CD4-positive, alpha-beta T cell (primary cell): ENCODE measurements at places on chromosomes 16 and 17. TPM values are rescaled to one million over a fixed set of nuclear protein-coding genes. Genes with fewer than 3 reads are reported as not detected.

DNA sequence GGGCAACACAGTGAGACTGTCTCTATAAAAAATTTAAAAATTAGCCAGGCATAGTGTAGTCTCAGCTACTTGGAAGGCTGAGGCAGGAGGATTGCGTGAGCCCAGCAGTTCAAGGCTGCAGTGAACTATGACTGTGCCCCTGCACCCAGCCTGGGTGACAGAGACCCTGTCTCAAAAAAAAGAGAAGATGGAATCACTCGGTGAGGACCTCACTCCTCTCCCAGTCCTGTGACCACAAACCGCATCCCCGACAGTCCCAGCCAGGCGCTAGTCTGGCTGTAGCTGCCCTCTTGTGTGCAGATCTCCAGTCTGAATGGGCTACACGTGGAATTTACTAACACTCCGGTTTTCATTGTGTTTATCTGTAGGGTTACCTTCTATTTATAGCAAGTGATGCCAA is 11.1 kb downstream of the DEXI start:
- no peak overlapping the region for H3K4me3 ChIP-seq
- no peak overlapping the region for H3K27ac ChIP-seq
- no peak for DNase-seq
- H3K4me1 ChIP-seq: peaks cover 19% of the 10 kb centered on the region
- H3K27me3 ChIP-seq: no peaks in the 10 kb centered on the region

- H3K36me3 ChIP-seq: no peaks in the 10 kb centered on the region
- peaks cover 29% of the 10 kb centered on the region for H3K4me1 ChIP-seq
- no peak for DNase-seq
- no peak overlapping the region for H3K27ac ChIP-seq
- H3K27me3 ChIP-seq: peaks cover 4% of the 10 kb centered on the region
Observed at GRCh38 chr17:78925662-78926555, 722 bp upstream of the TIMP2 start.

Gene NQO1
- total RNA-seq: 0.25 TPM

DNA sequence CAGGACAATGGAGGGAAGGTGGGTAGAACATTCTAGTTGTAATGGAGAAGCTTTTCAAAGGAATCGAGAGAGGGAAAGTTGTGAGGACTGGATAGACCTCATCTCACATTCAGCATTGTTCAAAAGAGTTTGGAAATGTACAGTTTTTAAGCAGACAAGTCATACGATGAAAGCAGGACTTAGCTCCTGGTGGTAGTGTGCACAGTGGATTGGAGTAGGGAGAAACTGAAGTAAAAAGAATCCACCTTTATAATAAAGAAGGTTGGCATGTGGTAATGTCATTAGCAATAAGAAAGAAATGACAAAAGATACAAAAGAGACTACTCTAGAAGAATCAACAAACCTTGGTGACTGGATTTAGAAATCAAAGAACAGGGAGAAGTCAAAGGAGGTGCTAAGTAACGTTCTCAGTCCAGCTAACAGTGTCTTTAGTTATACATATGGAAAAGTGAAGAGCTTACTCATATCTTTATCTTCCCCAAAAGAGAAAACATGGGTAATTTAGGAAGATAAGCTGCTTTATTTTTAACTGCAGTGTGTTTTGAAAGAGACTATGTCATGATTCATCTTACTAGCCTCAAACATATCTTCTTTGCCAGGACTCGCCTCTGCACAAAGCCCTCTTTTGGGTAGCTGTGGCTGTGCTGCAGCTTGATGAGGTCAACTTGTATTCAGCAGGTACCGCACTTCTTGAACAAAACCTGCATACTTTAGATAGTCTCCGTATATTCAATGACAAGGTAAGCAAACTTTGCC is 18.7 kb upstream of the EVI2A start:
- no peak overlapping the region for H3K4me3 ChIP-seq
- H3K27me3 ChIP-seq: no peaks in the 10 kb centered on the region
- peaks cover 45% of the 10 kb centered on the region for H3K36me3 ChIP-seq
- H3K27ac ChIP-seq: no peak overlapping the region
- H3K4me1 ChIP-seq: no peaks in the 10 kb centered on the region

Gene CA5A
- not detected for total RNA-seq

Gene PRSS36
- 0.56 TPM for total RNA-seq
